ENCODE measurements at places on chromosomes 3 and 15.
A peak's percentile ranks its signal among the peaks of the same experiment; 100 is the strongest.

- DNase-seq = no peak
These were observed 167.6 kb upstream of the ST8SIA2 start for GRCh38 chr15:92226020-92226612.

DNA sequence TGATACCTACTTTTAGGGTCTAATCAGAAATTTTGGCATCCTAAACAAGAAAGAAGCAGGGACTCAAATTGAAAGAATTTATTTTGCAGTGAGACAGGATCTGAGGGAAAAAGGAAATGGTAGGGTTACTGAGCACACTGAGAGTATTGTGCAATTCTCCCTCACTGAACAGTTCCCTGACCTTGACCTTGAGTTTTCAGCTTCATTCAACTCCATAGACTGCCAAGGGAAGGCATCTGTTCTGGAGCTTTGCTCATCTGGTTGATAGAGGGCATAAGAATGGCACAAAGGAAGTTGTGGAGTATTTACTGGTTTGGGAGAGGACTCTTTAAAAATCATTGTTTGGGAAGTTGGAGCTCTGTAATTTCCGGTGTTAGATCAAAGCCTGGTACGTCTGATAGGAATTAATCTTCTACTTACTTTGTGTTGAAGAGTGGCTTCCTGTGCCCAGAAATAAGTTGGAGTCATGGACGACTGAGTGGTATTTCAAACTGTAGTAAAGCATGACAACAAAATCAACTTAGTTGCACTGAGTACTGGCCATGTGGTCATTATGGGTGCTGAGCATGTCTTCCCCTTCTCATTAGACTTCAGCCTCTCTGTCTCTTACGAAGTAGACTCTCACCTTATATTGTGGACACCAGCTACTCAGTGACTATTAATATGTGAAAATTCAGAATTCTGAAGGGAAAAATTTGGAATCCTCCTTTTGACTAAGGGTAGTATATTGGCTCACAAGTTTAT lies 40.8 kb downstream of the CLDN1 start:
- peak; percentile 51 for DNase-seq

GRCh38 chr3:119990888-119991287 lies 103.4 kb downstream of the GSK3B start:
- peak; percentile 22 for DNase-seq

DNA sequence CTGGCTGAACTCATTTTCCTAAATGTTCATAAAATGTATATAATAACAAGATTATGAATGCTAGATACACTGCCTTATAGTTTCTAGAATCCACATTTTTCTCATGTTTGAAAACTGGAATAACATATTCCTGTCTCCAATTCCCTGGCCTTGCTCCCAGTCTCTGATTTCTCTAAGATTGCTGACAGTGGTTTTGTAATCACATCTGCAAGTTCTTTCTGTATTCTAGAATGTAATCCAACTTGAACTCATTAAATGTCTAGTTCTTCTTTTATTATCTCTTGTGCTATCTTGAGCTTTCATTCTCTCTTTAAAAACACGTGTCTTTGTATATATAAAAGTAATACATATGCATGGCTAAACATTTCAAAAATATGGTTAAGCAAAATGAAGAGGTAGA lies 215.2 kb upstream of the ADAMTS9 start:
- no peak for DNase-seq

DNA sequence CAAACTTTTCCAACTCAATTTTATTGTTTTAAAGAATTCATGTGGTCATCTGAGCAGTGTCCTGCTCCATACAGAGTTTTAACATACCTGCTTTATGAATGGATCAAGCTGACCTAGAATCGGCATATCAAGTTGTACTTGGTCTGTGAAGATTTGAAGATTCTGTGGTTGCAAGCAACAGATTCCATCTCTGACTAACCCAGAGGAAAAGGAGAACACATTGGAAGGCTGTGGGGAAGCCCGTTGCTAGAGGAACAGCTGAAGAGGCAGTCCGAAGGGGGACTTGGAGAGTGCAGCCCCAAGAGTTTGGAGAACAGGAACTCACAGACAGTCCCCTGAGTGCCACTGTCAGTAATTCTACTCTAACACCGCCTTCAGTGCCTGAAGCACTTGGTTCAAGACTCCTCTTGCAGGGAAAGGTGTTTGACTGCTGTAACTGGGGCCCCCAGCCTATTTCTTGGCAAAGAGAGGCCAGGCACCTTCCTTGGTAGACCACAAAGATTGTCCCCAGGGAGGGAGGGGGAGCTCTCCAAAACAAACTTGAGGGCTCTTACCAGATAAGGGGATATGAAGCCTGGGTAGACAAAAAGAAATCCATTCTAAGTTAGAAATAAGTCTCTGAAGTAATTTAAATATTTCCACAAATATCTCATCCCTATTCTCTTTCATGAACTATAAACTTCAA lies 88.8 kb downstream of the LARS2 start:
- DNase-seq = no peak

DNA sequence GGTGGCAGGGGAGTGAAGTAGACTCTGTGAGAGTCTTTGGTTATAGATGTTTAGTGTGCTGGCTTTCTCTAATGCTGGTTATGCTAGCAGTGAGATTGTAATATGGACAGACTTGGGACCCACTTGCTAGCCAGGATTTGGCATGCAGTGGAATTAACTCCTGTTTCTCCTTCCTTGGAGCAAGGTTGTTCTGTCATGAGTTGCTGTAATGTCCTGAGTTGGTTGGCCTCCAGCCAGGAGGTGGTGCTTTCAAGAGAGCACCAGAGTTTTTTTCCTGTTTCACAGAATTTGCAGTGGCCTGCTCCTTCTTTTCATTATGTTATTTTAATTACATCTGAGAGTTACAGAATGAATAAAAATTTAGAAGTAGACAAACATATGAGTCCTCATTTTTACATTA lies 88.1 kb upstream of the PXYLP1 start:
- no peak for DNase-seq

DNA sequence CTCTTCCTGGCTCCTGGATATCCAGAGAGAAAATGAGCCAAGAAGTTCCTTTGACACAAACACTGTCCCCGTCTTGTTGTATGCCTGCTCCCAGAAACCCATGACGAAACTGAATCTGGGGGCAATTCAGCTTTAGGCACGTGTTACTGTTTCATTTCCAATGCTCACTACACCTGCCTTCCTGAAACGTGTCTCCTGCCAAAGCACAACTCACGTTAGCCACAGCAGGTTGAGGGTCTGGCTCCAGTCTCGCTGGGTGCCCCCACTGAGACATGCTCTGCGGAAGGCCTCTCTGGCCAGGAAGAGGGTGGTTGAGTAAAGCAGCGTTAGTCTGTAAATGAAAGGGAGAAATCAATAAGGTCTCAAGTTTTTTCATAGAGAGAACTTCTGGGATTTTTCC lies 6.7 kb downstream of the RFT1 start:
- DNase-seq = no peak

- DNase-seq = no peak
These were observed 11.3 kb downstream of the RAB8B start for GRCh38 chr15:63200464-63201249.

GRCh38 chr3:112653209-112653871 lies 12.4 kb upstream of the CCDC80 start:
- DNase-seq = peak; percentile 97

GRCh38 chr15:67825881-67826716 lies 790 bp downstream of the SKOR1 start:
- no peak for DNase-seq

DNA sequence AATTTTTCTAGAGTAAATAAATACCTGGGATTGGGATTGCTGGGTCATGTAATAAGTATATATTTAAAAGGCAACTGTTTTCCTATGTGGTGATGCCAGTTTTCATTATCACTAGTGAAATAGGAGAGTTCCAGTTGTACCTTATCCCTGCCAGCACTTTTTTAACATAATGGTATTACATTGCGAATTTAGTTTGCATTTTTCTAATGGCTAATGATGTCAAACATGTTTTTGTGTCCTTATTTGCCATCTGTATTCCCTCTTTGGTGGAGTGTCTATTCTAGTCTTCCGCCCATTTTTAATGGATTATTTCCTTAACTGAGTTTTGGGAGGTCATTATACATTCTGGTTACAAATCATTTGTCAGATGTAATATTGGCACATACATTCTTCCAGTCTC lies 88.3 kb downstream of the GHSR start:
- DNase-seq = no peak

DNA sequence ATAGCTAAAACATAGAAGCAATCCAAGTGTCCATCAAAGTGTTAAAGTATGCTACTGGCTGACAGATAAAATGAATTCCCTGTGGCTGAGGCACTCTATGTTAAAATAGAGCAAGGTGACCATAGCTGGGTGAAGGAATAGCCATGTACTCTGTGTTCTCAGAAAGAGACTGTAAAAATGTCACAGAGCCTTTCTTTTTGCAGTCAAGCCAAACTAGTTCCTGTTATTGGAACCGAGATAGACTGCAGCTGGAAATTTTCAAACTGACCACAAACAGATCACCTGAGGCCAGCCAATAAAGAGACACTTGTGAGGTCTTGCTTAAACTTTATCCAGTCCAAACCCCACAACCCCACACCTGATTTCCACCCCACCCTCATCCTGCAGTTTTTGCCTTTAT lies 422.8 kb upstream of the NAALADL2 start:
- DNase-seq = no peak
